ENCODE measurements at places on chromosomes 13 and 19.

DNA sequence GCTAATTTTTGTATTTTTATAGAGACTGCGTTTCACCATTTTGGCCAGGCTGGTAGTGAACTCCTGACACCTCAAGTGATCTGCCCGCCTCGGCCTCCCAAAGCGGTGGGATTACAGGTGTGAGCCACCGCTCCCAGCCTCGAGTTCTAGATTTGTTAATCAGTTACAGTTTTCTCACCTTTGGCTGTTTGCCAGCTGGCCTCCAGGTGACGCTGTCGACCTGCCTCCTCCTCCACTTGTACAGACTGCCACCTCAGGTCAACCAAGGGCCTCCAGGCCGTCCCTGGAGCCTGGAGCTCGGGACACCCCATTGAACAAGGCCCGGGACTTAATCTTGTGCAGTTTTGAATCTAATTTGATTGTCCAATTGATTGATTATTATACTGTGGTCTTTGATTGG lies 45.5 kb downstream of the IER2 start:
- DNase-seq, result no peak

DNA sequence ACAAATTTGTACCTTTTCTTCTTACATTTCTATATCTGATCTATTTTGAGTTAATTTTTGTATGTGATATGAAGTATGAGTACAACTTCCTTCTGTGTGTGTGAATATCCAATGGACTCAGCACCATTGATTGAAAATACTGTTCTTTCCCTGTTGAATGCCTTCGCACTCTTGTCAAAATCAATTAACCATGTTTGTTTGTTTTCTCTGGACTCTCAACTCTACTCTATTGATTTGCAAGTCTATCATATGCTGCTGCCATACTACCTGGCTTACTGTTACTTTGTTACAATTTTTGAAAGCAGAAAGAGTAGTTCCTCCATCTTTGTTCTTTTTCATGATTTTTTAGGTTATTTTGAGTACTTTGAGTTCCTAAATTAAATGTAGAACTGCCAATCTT lies 1437.4 kb upstream of the SPRY2 start:
- DNase-seq, result no peak

- peak; percentile 53 for DNase-seq
Measured at GRCh38 chr19:6423499-6424194, 964 bp downstream of the KHSRP start.

DNA sequence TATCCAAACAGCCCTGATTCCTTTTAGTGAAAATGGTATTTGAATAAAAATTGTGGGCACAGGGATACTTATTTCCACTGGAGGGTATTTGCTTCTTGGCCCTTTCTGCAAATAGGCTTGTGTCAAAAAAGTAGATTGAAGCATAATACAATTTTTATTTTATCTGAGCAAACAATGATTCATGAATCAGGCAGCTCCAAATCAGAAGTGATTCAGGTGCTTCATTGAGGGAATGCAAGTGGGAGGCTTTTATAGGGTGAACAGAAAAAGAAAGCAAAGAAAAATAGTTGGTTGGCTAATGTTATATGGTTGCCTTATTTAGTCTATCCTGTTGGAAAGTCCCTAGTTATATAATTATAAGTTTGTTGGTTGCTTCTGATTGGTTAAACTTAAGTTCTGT lies 117.9 kb downstream of the ITGBL1 start:
- DNase-seq, result peak; percentile 20

DNA sequence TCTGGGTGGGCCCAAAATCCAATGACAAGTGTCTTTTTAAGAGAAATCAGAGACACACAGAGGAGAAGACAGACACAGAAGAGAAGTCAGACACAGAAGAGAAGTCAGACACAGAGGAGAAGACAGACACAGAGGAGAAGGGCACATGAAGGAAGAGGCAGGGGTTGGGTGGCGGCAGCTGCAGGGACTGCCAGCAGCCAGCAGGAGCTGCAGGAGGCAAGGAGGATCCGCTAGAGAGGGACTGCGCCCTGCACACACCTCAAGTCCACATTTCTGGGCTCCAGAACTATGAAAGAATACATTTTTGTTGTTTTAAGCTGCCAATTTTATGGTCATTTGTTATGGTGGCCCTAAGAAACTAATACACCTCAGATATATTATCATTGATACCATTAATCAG lies 140.6 kb downstream of the ZIC5 start:
- no peak for DNase-seq

GRCh38 chr19:13056052-13056660 lies 46.5 kb downstream of the LYL1 start:
- DNase-seq, result no peak

DNA sequence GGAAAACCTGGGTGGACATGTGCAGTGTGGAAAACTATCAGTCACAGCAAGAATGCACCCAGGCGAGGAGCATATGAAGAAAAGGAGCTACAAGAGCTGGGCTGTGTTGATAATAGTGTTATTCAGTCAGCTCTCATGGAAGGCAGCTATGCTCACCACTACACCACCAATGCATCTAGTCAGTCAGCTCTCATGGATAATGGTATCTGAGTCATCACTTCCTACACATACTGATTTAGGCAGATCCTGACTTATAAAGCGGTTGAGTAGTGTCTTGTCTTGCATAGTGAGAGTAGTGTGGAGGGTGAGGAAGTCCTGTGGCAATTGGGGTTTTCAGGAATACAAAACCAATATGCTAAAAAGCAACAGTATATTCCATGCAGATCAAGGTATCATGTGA lies 9.1 kb upstream of the ZNF160 start:
- DNase-seq, result no peak

GRCh38 chr13:20121159-20121525 lies 39.7 kb downstream of the GJA3 start:
- DNase-seq, result no peak

GRCh38 chr19:51407511-51408131 lies 9.8 kb downstream of the SIGLEC10 start:
- DNase-seq, result peak; percentile 22

DNA sequence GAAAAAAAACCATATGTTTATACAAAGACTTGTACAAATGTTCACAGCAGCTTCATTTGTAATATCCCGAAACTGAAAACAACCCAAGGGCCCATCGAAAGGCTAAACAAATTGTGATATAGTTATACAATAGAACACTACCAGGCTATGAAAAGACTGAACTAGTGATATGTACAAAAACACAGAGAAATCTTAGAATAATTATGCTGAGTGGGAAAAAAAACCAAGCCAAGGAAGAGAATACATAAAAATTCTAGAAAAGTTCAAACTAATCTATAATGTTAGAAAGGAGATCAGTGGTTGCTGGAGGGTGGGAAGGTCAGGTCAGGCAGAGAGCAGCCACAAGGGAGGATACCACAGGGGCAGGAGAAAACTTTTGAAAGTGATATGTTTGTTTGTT lies 7.8 kb downstream of the PABPC3 start:
- DNase-seq, result no peak

DNA sequence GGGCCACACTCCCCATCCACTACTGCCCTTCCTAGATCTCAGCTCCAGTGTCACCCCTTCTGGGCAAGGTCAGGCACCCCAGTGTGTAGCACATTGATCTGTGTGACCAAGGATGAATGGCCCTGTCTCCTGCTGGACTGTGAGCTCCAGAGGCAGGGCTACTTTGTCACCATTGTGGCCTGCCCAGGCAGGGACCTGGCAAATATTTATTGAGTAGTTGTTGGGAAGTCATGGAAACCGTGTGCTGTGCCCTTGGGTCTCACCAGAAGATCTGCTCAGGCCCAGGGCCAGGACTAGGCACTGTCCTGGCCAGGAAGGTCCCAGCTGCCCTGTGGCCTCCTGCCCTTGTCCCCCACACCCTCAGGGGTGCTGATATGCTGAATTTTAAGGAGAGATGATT lies 10.5 kb downstream of the NACC1 start:
- DNase-seq, result no peak
